Heart left ventricle (tissue), 16 donors: ENCODE measurements at places on chromosomes 11 and 22. TPM values are rescaled to one million over a fixed set of nuclear protein-coding genes. Genes with fewer than 3 reads are reported as not detected.
A peak's percentile ranks its signal among the peaks of the same experiment; 100 is the strongest.

DNA sequence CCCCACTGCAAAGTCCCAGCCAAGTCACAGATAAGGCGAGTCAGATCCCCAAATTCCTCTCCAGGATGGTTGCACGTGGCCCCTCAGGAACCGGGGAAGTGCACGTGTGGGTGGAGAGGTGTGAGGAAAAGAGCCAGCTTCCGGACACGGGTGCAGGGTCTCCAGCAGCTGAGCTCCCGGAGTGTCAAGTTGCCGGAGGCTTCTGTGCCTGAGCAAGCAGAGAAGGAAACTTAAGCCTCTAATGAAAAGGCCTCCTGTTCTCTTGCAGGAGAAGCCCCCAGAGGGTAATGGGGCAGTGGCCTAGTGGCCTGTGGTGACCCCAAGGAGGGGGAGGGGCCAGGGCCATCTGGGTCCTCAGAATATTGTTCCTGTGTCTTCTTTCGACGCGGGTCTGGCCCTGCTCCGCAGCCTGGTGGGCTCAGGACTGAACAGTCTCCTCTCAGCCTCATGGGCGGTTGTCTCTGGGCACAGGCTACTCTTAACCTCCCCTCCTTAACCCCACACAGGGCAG, 147.9 kb downstream of the FEZ1 start:
- H3K27ac ChIP-seq, result no peak overlapping the region
- H3K4me3 ChIP-seq, result no peak overlapping the region
- H3K36me3 ChIP-seq, result no peaks in the 10 kb centered on the region

DNA sequence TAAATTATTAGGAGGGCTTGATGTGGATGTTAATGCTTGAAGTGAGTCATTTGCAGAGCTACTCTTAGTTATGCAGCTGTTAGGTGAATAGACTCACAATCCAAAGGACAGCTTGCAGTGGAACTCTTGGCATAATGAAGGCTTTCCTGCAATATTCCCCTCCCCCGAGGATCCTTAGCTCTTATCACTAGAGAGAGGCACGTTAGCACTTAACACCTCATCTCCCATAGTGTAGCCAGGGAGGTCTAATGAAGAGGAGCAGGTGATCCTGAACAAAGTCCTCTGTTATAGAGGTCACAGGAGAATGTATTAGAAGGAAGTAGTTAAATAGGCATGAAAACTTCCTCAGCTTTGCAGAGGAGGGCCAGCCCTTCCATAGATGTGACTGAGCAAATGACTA, 919.2 kb upstream of the FAT3 start:
- no peak for DNase-seq
- H3K4me3 ChIP-seq, result no peak overlapping the region

DNA sequence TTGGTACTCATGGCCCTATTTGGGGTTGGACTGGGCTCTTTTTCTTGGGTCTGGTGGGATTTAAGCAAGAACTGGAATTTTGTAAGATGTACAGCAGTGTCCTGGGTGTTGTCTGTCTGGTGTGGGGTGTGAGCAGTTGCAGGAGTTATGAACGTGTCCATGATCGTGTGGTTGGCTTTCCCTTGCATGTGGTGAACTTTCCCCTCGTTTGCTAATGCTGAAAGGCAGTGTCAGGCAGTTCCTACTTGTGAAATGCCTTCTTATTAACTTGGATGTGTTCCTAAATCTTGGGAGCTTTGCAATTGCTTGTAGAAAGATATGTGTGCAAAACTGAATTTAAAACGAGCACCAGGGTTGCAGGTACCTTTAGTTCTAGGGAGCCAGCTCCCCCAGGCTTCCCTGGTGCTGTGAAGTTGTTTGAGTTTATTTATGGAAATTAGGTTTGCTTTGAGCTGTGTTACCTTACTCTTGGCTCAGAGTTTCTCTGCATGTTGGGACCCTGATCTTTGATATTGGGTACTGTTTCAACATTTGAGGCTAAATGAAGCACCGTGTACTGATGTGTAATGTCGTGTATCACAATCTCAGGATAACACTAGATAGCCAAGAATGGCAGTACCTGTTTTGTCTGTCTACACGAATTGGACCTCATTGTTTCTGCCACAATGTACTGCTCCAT, 35.8 kb upstream of the HSD17B12 start:
- peaks cover under 1% of the 10 kb centered on the region for H3K36me3 ChIP-seq
- no peak for DNase-seq
- peak overlapping the region; percentile 94 for H3K4me3 ChIP-seq
- peaks cover 12% of the 10 kb centered on the region for H3K4me1 ChIP-seq

GRCh38 chr11:43396617-43397016, 37.9 kb downstream of the TTC17 start:
- peaks cover 62% of the 10 kb centered on the region for H3K36me3 ChIP-seq
- no peaks in the 10 kb centered on the region for H3K27me3 ChIP-seq
- DNase-seq, result no peak

- no peaks in the 10 kb centered on the region for H3K4me1 ChIP-seq
- H3K27me3 ChIP-seq, result no peaks in the 10 kb centered on the region
- no peak overlapping the region for H3K4me3 ChIP-seq
- no peaks in the 10 kb centered on the region for H3K36me3 ChIP-seq
- no peak for DNase-seq
- H3K27ac ChIP-seq, result no peak overlapping the region
These were observed 9.1 kb downstream of the MMP10 start for GRCh38 chr11:102771351-102771750.

DNA sequence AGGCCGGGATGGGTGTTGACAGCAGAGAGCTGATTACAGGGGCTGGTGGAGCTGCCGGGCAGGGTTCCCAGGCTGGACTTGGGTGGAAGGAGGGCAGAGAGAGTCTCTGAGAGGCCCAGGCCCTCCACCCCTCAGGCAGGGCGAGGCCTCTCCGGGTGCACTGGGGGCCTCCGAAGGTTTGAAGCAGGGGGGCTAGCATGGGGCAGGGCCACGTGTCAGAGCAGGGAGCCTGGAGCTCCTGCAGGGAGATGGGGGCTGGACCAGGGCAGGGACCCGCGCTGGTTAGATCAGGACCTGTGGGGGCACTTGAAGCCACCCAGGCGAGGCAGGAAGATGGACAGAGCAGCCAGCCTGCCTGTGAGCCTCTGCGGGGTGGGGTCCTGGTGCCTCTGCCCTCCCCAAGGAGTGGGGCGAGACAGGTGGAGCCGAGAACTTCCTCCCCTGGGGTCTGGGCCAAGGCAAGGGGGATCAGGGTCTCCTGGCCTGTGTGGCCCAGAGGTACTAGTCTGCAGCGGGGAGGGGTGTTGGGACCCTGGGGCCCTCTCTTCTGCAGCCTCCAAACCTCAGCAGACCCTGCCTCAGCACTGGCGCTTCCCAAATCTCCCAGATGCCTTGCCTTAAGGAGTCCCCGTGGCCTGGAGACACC, 911 bp downstream of the PANX2 start:
- peaks cover 54% of the 10 kb centered on the region for H3K27me3 ChIP-seq
- peaks cover 6% of the 10 kb centered on the region for H3K4me1 ChIP-seq
- H3K36me3 ChIP-seq, result no peaks in the 10 kb centered on the region
- no peak for DNase-seq

- no peak overlapping the region for H3K27ac ChIP-seq
- H3K4me3 ChIP-seq, result no peak overlapping the region
- no peaks in the 10 kb centered on the region for H3K36me3 ChIP-seq
- peaks cover 64% of the 10 kb centered on the region for H3K4me1 ChIP-seq
- no peaks in the 10 kb centered on the region for H3K27me3 ChIP-seq
- no peak for DNase-seq
These were observed 5.1 kb downstream of the PHF21A start for GRCh38 chr11:46116007-46116711.

DNA sequence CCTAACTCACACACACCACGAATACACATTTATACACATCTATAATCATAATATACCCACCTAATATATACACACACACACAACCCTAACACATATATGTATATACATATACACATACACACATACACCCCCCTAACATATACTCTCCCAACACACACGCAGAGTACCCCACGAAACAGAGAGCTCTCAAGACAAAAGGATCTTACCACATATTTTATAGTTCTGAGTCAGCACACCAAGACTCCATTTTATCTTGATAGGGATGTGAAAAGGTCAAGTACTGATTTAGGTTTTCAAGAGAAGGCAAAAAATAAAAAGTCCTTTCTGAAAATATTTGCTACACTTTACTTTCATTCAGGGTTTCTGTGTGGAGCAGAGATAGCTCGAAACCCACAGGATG, 1207.2 kb downstream of the LRRC4C start:
- no peak overlapping the region for H3K27ac ChIP-seq
- H3K27me3 ChIP-seq, result no peaks in the 10 kb centered on the region
- no peaks in the 10 kb centered on the region for H3K4me1 ChIP-seq
- no peak for DNase-seq
- H3K4me3 ChIP-seq, result no peak overlapping the region

- H3K4me1 ChIP-seq, result peaks cover 12% of the 10 kb centered on the region
- no peaks in the 10 kb centered on the region for H3K27me3 ChIP-seq
- H3K36me3 ChIP-seq, result peaks cover 26% of the 10 kb centered on the region
- no peak overlapping the region for H3K27ac ChIP-seq
These were observed 35.0 kb downstream of the TPBGL start for GRCh38 chr11:75275581-75275980.

Gene MMP8
- polyA plus RNA-seq, result 0.51 TPM

Gene KRTAP5-10
- not detected for polyA plus RNA-seq

Gene HMBS
- 28.8 TPM for polyA plus RNA-seq
